Spleen (tissue), 13 donors: ENCODE measurements at places on chromosomes 16 and 17. TPM values are rescaled to one million over a fixed set of nuclear protein-coding genes. Genes with fewer than 3 reads are reported as not detected.

Gene PRR14
- 66.2 TPM for total RNA-seq

Gene SLFN11
- 56.6 TPM for total RNA-seq

Gene SSTR5
- not detected for total RNA-seq

Gene MYH13
- 0.06 TPM for total RNA-seq

Gene IL17C
- not detected for total RNA-seq

Gene BRD7
- 51.8 TPM for total RNA-seq

Gene MAP3K14
- 28.0 TPM for total RNA-seq

Gene HSD17B1
- 0.79 TPM for total RNA-seq

Gene CEP112
- total RNA-seq: 16.4 TPM

Gene PFN1
- 605 TPM for total RNA-seq

Gene RPUSD1
- 21.4 TPM for total RNA-seq

Gene SLC25A39
- 106 TPM for total RNA-seq

Gene HCRT
- not detected for total RNA-seq

Gene COTL1
- 655 TPM for total RNA-seq

Gene CFAP97D1
- total RNA-seq: 0.32 TPM

Gene AANAT
- not detected for total RNA-seq

Gene TRPV3
- 0.32 TPM for total RNA-seq
